ENCODE measurements at places on chromosomes 4 and X. TPM values are rescaled to one million over a fixed set of nuclear protein-coding genes. Genes with fewer than 3 reads are reported as not detected.
A peak's percentile ranks its signal among the peaks of the same experiment; 100 is the strongest.

NLGN3 gene
- 1.3 TPM for total RNA-seq

GRCh38 chr4:125314676-125315575 lies at the start of gene FAT4:
Gene FAT4 (plus strand): TSS chr4:125314955. CDS start chr4:125316412, 1,457 bp downstream.
- H3K27me3 ChIP-seq: no peaks in the 10 kb centered on the region
- peaks cover 44% of the 10 kb centered on the region for H3K4me1 ChIP-seq
- H3K4me3 ChIP-seq: peak within 1 kb of the TSS; percentile 72
- peak; percentile 93 for DNase-seq

RS1 gene
- 3.9 TPM for total RNA-seq

GPC4 gene
- total RNA-seq: 41.9 TPM

DNA sequence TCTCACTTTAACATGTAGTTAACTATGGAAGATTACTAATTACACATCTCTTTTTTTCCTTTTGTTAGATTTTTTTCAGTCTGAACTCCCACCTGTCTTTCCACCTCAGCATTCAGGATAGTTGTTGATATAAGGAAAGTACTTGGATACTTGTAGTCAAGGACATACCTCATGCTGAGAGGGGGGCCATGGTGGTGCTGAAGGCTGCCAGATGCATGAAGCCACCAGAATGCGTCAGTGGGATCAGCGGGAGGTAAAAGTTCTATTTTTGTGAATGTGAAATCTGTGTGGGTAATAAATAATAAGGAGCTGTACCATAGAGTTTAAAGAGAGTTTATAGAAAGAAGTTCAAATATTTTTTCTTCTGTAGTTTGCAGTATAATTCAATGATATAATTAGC lies 13.1 kb upstream of the NDST4 start:
- H3K27me3 ChIP-seq: no peaks in the 10 kb centered on the region
- no peak overlapping the region for H3K4me3 ChIP-seq
- no peaks in the 10 kb centered on the region for H3K36me3 ChIP-seq
- no peak for DNase-seq
